HuH-7.5 (cell line): ENCODE measurements at places on chromosomes 11 and 22.
A peak's percentile ranks its signal among the peaks of the same experiment; 100 is the strongest.

DNA sequence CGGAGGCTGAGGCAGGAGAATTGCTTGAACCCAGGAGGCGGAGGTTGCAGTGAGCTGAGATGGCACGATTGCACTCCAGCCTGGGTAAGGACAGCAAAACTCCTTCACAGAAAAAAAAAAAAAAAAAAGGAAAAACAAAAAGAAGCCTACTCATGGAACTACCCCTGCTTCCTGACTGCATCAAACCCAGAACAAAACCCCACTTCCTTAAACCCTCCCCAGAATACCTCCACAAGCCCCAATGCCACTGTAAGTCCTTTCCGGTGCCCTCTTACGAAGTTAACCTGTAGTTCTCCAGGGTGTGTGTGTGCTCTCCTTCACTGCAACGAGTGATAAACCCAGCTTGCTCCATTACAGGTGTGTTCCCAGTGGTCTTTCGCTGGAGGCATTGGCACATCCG lies 8.6 kb upstream of the TOLLIP start:
- no peak for DNase-seq

- DNase-seq = no peak
Measured at GRCh38 chr11:116955949-116956348, 118.5 kb upstream of the APOA1 start.

- no peak for DNase-seq
Measured at GRCh38 chr11:64364911-64365310, 5.9 kb downstream of the RPS6KA4 start.

- DNase-seq = no peak
Measured at GRCh38 chr11:37951996-37952395, 1354.0 kb upstream of the RAG2 start.

DNA sequence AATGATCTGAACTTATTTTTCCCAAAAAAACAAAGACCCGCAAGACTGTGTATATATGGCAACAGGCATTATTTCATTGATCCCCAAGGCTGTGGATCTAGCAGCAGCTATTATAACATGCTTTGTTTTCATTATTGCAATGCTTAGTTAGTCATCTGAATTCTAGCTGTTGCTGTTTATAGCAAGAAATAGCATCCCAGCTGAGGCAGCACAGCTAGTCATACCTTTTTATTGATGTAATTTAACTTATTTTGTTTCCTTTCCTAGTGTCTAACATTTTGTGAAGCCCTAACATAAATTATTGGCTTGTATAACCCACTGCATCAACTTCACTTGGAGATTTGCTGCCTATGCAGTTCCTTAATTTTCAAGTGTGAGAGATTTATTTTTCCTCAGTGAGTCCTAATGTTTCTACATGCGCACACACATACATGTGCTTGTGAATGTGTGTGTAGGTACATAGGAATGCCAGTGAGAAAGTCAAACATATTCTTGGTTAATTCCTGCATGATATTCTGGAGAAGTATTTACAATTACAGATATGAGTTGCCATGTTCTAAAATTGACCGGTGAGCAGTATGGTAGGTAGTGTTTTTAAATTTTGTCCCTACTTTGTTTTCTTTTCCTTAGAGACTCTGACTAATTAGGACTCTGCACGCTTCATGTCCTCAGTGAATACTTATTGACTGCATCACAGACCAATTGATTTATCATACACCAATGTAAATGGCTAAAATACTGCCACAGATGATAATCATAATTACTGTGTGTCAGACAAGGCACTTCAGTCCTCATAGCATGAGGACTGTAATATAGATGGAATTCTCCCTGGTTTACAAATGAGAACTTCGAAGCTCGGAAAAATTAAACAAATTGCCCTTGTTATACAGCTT lies 119.3 kb downstream of the WNT11 start:
- DNase-seq = no peak

- no peak for DNase-seq
Measured at GRCh38 chr11:76789443-76789719, 6.2 kb downstream of the TSKU start.

DNA sequence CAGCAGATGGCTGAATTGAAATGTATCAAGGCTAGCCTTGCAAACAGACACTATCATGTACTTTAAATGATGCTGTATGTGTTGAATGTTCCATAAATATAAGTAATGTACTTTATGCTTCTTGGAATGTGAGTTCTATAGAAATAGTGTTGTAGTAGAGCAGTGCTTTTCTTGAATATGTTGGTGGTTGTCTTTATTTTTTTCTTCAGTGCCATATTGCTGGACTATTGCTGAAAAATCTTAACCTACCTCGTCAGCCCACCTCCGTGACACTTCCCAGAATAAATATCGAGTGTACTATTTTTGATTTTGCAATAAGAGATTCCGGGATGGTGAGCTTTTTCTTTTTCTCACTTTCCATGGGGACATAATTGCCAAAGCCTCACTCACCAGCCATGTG lies 153.9 kb downstream of the NAV2 start:
- DNase-seq = no peak

- no peak for DNase-seq
Measured at GRCh38 chr22:44206330-44206645, 25.6 kb downstream of the PARVG start.

- DNase-seq = no peak
Measured at GRCh38 chr22:16866167-16866566, 41.0 kb upstream of the XKR3 start.

DNA sequence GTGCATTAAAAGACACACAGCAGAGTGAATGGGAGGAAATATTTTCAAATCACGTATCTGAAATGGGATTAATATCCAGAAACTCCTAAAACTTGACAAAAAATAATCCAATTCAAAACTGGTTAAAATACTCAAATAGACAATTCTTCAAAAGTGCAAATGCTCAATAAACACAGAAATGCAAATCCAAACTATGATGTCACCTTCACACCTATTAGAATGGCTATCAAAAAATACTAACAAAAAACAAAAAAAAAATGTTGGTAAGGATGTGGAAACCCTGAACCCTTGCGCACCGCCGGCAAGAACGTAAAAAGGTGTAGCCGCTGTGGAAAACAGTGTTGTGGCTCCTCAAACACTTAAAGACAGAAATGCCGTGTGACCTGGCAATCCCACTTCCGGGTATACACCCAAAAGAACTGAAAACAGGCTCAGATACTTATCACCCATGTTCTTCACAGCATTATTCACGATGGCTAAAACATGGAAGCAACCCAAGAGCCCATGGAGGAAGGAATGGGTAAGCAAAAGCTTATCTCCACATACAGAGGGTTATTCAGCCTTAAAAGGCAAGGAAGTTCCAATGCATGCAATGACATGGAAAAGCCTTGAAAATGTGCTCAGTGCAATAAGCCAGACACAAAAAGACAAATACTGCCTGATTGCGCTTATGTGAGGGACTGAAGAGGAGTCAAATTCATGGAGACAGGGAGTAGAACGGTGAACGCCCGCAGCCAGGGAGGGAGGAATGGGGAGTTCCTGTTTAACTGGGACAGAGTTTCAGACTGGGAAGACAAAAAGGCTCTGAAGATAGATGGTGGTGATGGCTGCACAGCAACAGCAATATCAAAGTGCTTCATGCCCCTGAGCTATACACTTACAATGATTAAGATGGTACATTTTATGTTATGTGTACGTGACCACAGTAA lies 19.6 kb downstream of the BRD1 start:
- no peak for DNase-seq

- DNase-seq = no peak
Measured at GRCh38 chr11:127994736-127995135, 592.6 kb downstream of the ETS1 start.

DNA sequence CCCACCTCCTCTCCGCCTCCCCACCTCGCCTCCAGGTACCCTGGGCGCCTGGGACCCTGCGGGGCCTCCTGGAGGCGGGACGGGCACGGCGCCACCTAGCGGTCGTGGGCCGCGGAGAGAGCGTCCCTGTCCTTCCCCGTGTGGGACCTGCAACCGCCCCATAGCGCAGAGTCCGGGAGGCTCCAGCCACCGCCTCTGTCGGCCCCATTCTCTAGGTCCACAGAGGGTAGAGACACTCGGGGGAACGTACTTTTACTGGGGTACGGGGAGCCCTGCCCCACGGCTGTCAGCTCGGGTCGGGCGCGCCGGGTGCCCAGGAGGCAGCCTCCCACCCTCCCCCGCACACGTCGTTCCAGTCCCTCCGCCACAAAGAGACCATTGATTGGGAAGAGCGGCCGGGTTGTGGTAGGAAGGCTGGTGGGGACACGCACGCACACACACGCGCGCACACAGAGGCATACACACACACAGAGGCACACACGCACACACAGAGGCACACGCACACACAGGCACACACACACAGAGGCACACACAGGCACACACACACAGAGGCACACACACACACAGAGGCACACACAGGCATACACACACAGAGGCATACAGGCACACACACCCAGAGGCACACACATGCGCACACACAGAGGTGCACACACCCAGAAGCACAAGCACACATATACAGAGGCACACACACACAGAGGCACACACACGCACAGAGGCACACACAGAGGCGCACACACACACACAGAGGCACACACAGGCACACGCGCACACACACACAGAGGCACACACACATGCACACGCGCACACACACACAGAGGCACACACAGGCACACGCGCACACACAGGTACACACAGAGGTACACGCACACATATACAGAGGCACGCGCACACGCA lies 12.6 kb upstream of the NECTIN1 start:
- DNase-seq = peak; percentile 66

- DNase-seq = no peak
Measured at GRCh38 chr11:61978703-61979661, 11.5 kb upstream of the FTH1 start.

DNA sequence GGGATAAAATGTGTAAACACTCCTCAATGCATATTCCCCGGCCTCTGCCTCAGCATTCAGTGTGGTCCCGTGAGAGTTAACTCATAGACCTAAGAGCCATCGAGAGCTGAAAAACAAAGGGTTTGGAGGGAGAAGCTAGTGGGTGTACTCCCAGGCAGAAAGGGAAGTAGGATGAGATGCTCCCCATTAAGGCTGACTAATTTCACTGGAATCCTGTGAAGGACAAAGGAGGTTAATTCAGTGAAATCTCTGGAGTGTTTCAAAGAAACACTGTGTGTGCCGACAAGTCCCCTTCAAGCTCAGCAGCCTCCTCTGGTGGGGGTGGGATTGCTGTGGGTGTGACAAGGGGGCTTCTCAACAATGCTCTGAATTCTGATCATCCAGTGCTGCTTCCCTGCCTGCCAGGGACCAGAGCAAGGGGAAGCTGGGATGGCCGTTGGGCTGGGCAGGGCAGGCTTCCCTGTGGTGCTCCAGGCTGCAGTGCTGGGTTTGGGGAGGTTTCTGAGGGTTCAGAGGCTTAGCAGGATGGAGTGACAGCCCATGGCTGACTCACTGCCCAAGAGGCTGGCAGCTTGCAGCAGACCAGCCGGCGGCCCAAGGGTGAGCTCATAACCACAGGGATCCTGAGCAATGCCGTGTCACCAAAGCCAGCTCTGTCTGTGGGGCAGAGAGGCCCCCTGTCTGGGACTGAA lies 61.4 kb upstream of the BMAL1 start:
- DNase-seq = no peak

DNA sequence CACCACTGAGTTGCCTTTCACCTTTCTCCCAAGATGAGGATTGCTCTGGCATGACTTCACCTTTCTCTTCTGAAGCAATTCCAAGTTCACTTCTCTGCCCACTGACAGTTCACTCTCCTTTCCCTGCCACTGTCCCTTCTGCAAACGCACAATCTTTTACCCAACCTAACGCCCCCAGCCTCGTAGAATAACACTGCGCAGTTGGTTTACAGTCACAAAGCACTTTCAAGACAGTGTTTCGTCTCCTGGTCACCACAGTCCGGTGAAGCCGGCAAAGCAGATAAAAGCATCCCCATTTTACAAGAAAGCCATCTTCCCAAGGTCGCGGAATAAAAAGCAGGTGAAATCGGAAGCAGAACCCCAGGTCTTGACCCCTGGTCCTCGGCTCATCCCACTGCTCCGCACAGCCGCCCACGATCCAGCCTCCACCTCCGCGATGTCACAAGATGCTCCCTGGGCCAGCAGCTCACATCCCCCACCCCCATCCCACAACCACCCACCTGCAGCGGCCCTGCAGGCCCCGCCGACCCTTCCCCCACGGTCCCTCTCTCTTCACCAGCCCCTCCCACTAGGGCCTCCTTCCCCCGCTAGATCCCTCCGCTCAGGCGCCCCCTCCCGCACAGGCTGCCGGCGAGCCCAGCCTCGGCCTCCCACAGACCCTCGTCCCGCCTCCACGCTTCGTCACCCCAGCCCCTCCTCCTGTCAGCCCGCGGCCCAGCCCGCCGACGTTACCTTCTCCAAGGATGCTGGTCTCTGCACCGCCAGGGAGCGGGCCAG lies 585 bp downstream of the PI4KA start:
- DNase-seq = peak; percentile 71

DNA sequence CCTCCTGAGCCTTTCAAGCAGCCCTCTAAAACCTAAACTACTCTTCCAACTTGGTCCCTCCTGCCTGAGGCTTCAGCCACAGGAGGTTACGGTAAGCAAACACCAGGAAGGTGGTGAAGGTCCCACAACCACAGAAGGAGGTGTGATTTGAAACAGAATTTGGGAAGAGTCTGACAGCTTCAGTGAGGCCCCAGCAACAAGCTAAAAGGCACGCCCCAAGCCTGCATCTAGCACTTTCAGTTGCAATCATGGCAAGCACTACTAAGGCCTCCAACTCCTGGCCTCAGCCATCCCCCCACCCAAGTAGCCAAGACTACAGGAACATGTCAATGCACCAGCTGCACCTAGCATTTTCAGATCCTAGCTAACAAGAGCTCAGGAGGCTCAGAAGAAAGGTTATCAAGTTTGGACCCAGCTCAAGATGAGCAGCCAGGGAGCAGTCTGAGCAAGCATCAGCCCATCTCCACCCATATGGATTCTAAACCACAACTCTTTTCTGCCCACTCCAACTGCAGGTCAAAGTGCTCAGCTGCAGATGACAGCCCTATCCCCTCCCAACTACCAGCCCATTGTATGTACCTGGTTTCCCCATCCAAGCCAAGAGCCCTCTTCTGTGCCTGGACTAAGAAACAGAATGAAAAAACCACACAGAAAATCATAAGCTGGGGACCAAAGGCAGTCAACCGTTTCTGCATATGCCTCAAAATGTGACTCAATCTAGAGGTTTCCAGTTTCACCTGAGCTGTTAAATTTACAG lies 10.4 kb upstream of the AHNAK start:
- no peak for DNase-seq

GRCh38 chr11:74992852-74993251 lies 4.1 kb downstream of the NEU3 start:
- no peak for DNase-seq

DNA sequence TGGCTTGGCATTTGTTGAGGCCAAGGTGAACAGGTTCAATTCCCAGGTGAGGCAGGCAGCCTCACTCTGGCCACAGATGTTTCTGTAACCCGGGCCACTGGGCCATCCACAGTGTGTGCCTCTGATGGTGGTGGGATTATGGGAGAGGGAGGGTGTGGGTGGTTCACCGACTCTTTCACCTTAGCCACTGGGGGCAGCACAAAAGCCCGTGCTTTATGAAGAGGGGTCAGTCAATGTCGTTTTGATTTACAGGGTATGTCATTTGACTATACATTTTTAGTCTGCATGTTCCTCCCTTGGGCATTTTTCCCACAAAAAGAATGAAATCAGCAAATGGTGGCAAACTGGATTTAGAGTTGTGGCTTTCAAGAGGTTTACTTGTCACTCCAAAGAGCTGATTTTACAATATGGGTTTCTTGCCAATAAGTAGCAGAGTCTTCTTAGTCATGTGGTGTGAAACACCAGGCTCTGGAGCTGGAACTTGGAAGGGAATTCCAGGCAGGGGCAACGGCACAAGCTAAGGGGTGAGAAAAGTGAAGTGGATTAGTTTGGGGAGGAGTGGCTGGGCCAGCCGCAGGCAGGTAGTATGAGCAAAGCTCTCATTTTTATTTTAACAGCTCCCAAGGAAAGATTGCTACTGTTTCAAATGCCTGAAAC lies 217.8 kb upstream of the ZBED5 start:
- DNase-seq = no peak

GRCh38 chr11:46006418-46007070 lies 84.1 kb downstream of the LARGE2 start:
- peak; percentile 27 for DNase-seq
